ENCODE measurements at places on chromosomes 5 and 9. TPM values are rescaled to one million over a fixed set of nuclear protein-coding genes. Genes with fewer than 3 reads are reported as not detected.

The FOXD4L4 gene
- polyA plus RNA-seq = not detected

The PDCD1LG2 gene
- polyA plus RNA-seq = 5.0 TPM

The FOXD4L3 gene
- polyA plus RNA-seq = not detected

The SPINK4 gene
- polyA plus RNA-seq = not detected

The C5orf58 gene
- 0.36 TPM for polyA plus RNA-seq

The RIGI gene
- polyA plus RNA-seq = 16.7 TPM

The GLRA1 gene
- not detected for polyA plus RNA-seq

The PDZD2 gene
- polyA plus RNA-seq = 21.2 TPM

The CFAP157 gene
- polyA plus RNA-seq = 0.22 TPM

The RNF183 gene
- not detected for polyA plus RNA-seq

The RANBP3L gene
- 1.5 TPM for polyA plus RNA-seq

The PGM5 gene
- polyA plus RNA-seq = 124 TPM

The C9orf152 gene
- 0.07 TPM for polyA plus RNA-seq

GRCh38 chr5:181243564-181244343 lies at the start of gene RACK1:
Gene RACK1, minus strand, starts transcription at chr5:181243906. Its CDS starts 106 bp downstream, at chr5:181243800.
- H3K27ac ChIP-seq = peak within 1 kb of the TSS; percentile 67
- peak; percentile 83 for DNase-seq
- H3K36me3 ChIP-seq = no peaks in the 10 kb centered on the region
- H3K4me3 ChIP-seq = peak within 1 kb of the TSS; percentile 77
- no peaks in the 10 kb centered on the region for H3K27me3 ChIP-seq

GRCh38 chr5:15256485-15256884 lies 243.5 kb upstream of the FBXL7 start:
- H3K27ac ChIP-seq = no peak overlapping the region
- no peak overlapping the region for H3K4me3 ChIP-seq
- H3K27me3 ChIP-seq = no peaks in the 10 kb centered on the region
- no peaks in the 10 kb centered on the region for H3K36me3 ChIP-seq
- H3K4me1 ChIP-seq = peaks cover under 1% of the 10 kb centered on the region

GRCh38 chr5:113102121-113102531 lies 125.5 kb downstream of the DCP2 start:
- no peak overlapping the region for H3K27ac ChIP-seq
- no peaks in the 10 kb centered on the region for H3K36me3 ChIP-seq
- no peaks in the 10 kb centered on the region for H3K4me1 ChIP-seq
- no peak for DNase-seq
- no peaks in the 10 kb centered on the region for H3K27me3 ChIP-seq

- no peak overlapping the region for H3K27ac ChIP-seq
- no peaks in the 10 kb centered on the region for H3K36me3 ChIP-seq
- no peak for DNase-seq
- H3K4me3 ChIP-seq = no peak overlapping the region
- H3K4me1 ChIP-seq = no peaks in the 10 kb centered on the region
Observed at GRCh38 chr5:97601651-97602050, 418.6 kb upstream of the RIOK2 start.

GRCh38 chr9:127393645-127394044 lies 3.3 kb upstream of the SLC2A8 start:
- H3K4me1 ChIP-seq = peaks cover 5% of the 10 kb centered on the region
- H3K27ac ChIP-seq = no peak overlapping the region

DNA sequence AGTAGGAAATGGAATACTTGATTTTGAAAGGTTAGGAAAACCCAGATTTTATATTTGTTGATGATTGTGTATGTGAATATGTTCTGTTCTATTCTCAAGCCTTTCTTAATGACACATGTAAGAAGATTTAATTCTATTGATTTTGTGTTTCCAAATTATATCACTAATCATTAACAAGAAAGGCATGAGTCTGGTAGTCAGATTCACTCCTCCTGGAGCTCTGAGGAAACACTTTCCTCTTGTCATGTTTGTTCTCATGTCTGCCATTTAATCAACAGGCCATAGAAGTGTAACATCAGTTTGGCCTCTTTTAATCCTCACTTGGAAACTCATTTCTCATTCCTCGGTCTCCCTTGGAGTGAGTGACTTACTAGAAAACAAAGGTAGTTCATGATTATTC lies 40.6 kb upstream of the F2R start:
- H3K36me3 ChIP-seq = no peaks in the 10 kb centered on the region
- no peak for DNase-seq
- no peaks in the 10 kb centered on the region for H3K27me3 ChIP-seq

DNA sequence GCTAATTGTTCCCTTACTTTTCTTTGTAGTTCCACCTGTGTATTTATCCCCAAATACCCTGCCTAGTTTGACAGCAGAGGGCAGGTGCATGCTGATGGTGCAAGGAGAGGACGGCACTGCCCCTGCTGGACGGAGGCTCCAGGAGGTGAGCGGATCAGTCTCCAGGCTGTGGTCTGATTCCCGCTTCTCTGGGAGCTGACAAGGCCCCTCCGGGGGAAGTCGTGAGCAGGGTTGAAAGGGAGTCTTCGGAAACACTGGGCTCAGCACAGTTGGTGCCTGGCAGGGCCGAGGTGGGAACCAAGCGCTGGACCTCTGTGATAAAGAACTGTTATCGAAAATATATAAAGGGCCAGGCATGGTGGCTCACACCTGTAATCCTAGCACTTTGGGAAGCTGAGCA lies 52.9 kb downstream of the RASGEF1C start:
- H3K4me3 ChIP-seq = no peak overlapping the region
- H3K36me3 ChIP-seq = no peaks in the 10 kb centered on the region
- no peaks in the 10 kb centered on the region for H3K4me1 ChIP-seq
- H3K27me3 ChIP-seq = no peaks in the 10 kb centered on the region
- DNase-seq = no peak

DNA sequence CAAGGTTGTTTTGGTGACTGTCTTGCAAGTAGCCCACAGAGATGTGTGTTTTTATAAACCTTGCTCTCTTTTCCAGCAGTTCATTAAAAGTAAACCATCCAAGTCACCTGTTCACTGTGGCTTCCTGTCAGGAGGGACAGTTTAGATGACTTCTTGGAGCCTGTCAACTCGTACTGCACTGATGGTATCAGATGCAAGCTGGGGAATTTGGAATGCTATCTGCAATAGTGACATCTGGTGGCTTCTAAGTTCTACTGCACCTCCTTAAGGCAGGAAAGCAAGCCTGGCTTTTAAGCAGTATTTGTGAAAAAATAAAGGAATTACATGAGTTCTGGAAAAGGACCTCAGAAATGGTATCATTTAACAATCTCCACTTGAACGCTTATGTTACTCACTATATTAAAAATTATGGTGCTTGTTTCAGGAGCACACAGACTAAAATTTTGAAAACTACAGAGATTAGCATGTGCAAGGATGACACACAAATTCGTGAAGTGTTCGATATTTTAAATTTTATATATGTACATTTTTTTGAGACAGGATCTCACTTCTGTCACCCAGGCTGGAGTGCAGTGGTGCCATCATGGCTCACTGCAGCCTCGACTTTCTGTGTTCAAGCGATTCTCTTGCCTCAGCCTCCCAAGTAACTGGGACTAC lies 164.0 kb downstream of the TTC39B start:
- no peak overlapping the region for H3K4me3 ChIP-seq
- no peak for DNase-seq
- no peaks in the 10 kb centered on the region for H3K27me3 ChIP-seq
- H3K27ac ChIP-seq = no peak overlapping the region
- no peaks in the 10 kb centered on the region for H3K36me3 ChIP-seq

DNA sequence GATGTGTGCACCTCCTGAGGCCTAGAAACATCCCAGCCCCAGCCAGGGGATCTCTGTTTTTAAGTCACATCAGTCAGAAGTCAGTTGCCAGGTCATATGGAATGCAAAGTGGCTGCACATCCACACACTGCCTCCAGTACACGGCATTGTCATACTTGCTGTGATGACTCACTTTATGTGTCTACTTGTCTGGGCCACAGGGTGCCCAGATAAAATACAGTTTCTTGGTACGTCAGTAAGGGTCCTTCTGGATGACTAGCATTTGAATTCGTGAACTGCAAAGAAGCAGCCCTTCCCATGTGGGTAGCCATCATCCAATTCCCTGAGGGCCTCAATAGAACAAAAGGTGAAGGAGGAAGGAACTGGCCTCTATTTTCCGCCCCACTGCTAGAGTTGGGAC lies 27.7 kb downstream of the AUH start:
- no peak overlapping the region for H3K27ac ChIP-seq
- H3K4me3 ChIP-seq = no peak overlapping the region
- no peaks in the 10 kb centered on the region for H3K27me3 ChIP-seq
- no peaks in the 10 kb centered on the region for H3K36me3 ChIP-seq
- no peak for DNase-seq

GRCh38 chr5:138720840-138721239 lies 32.4 kb upstream of the CTNNA1 start:
- no peaks in the 10 kb centered on the region for H3K36me3 ChIP-seq
- H3K4me1 ChIP-seq = no peaks in the 10 kb centered on the region
- no peak overlapping the region for H3K4me3 ChIP-seq
- no peaks in the 10 kb centered on the region for H3K27me3 ChIP-seq

DNA sequence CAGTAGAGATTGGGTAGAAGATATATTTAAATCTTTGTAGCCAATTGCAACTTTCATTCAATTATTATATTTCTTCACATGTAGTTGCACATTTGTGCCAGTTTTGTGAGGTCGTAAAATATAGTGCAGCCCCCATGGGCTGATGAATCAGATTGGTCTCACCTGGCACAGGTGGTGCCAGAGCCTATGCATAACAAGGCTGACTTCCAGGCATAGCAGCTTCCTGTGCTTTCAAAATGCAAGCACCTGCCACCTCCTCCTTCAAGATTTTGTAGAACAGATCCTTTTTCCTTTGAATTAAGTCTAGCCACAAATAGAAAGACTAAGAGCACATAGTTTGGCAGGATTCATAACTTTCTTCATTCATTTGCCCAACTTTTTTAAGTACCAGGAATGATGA lies 87.1 kb downstream of the STARD4 start:
- H3K27me3 ChIP-seq = no peaks in the 10 kb centered on the region
- no peaks in the 10 kb centered on the region for H3K36me3 ChIP-seq
- no peaks in the 10 kb centered on the region for H3K4me1 ChIP-seq
- DNase-seq = no peak
- H3K27ac ChIP-seq = no peak overlapping the region

GRCh38 chr9:94149696-94150095 lies 65.4 kb downstream of the PTPDC1 start:
- no peaks in the 10 kb centered on the region for H3K4me1 ChIP-seq
- no peak overlapping the region for H3K4me3 ChIP-seq
- no peak overlapping the region for H3K27ac ChIP-seq
- no peaks in the 10 kb centered on the region for H3K27me3 ChIP-seq
- no peaks in the 10 kb centered on the region for H3K36me3 ChIP-seq
- DNase-seq = no peak

DNA sequence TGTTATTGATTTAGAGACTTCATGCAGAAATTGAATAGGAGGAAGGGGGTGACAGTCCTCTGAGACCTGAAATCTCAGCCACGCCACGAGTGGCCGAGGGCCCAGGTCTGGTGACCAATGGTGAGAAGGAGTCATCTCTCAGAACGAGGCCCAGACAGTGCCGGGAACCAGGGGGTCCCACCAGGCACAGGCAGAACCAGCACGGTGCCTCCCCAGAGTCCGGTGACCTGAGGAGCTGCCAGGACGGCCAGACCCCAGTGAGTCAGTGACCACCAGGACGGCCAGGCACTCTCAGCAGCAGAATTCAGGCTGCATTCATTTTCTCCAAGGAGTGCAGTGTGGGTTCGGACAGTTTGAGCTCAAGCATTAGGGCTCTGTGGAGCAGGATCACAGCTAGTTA lies 43.8 kb upstream of the NKD2 start:
- no peaks in the 10 kb centered on the region for H3K27me3 ChIP-seq
- peaks cover 12% of the 10 kb centered on the region for H3K4me1 ChIP-seq
- no peaks in the 10 kb centered on the region for H3K36me3 ChIP-seq
- no peak overlapping the region for H3K4me3 ChIP-seq
- DNase-seq = no peak

DNA sequence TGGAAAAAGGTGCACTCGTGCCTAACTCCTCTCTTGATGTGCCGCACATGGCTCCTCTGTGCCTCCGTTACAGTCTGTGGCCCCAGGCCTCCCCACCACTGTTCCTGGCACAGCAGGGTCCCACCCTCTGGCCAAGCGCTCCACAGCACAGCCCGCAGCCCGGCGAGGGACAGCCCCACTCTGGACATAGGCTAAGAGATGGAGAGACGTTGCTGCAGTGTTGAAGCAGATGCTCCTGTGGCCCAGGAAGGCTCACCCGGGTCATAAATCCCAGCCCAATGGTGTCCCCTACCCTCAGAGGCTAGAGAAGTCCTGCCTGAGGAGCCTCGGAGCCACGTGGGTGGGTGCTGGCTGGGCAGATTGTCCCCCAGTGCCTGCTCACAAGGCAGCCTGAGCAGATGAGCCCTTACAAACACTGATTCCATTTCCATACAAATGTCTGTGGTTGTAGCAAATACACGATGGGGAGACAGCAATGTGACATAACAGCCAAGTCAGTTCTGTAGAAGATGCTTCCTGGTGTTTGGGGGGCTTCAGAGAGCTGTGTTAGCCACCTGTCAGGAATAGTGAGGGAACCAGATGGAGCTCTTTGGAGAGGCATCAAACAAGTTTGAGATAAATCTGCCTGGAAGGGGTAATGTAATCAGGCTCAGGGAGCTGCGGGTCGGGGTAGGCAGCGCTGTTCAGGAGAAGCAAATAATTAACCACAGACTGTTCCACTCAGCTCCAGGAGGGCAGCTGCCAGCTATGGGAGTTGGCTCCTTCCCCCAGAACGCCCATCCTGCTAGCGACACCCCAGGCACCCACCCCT lies 41.7 kb downstream of the C5orf15 start:
- DNase-seq = no peak
- no peaks in the 10 kb centered on the region for H3K27me3 ChIP-seq
- peaks cover 5% of the 10 kb centered on the region for H3K4me1 ChIP-seq
- no peak overlapping the region for H3K27ac ChIP-seq
- H3K36me3 ChIP-seq = no peaks in the 10 kb centered on the region
- no peak overlapping the region for H3K4me3 ChIP-seq

GRCh38 chr5:179880066-179880650 lies 21.5 kb upstream of the MRNIP start:
- H3K4me3 ChIP-seq = no peak overlapping the region
- no peaks in the 10 kb centered on the region for H3K27me3 ChIP-seq
- no peak for DNase-seq
- H3K36me3 ChIP-seq = no peaks in the 10 kb centered on the region
- no peaks in the 10 kb centered on the region for H3K4me1 ChIP-seq
- H3K27ac ChIP-seq = no peak overlapping the region

DNA sequence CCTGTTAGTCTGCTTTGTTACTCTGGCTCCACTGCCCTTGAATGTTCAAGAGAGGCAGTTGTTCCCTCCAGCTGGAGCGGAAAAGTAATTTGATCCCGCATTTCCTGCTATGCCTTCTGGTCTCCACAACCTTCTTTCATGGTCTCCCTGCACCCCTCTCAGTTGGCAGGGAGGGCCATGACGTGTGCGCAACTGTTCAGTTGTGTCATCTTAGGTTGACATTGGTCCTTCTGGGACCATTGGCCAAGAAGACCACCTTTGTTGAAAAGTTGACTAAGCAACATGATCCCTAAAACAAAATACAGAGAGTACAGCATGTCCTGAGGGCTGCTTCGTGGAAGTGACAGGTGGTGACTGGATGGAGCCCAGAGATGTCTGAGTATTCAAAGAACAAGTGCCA lies 192.5 kb upstream of the TUT7 start:
- H3K36me3 ChIP-seq = no peaks in the 10 kb centered on the region
- no peaks in the 10 kb centered on the region for H3K4me1 ChIP-seq
- no peak overlapping the region for H3K4me3 ChIP-seq
- DNase-seq = no peak
- H3K27ac ChIP-seq = no peak overlapping the region
- no peaks in the 10 kb centered on the region for H3K27me3 ChIP-seq
